ENCODE measurements at places on chromosomes 12 and 14.

GRCh38 chr14:50601394-50601793 lies 41.4 kb downstream of the ATL1 start:
- DNase-seq: no peak

DNA sequence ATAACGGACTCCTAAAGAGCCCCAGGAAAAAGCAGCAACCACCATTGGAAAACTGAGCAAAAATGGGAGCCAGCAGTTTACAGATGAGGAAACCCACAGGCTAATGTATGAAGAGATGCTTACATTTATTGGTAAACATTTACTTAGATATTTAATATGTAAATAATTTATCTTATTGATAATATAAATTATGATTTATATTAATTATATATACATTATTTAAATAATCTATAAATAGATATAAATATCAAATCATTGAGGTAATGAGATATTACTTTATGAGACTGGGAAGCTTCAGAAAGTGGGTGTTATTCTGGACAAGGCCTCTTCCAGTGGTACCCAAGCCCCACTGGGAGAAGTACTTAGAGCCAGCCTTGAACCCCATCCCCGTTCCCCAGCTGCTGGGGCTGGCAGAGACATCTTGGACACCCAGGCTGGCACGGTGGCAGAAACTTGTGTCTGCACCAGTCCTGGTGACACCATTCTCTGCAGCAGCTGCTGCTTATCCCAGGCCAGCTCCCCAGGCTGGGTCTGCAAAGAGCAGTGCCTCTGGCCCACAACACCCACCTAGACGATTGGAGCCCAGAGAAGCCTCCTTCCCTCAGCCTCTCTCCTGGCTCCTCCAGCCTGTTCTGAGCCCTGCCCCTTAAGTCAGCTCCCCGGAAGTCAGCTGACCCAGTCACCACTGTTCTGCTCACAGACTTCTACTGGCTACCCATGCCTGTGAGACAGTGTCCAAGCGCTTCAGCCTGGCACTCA lies 25.9 kb downstream of the ISCA2 start:
- no peak for DNase-seq

DNA sequence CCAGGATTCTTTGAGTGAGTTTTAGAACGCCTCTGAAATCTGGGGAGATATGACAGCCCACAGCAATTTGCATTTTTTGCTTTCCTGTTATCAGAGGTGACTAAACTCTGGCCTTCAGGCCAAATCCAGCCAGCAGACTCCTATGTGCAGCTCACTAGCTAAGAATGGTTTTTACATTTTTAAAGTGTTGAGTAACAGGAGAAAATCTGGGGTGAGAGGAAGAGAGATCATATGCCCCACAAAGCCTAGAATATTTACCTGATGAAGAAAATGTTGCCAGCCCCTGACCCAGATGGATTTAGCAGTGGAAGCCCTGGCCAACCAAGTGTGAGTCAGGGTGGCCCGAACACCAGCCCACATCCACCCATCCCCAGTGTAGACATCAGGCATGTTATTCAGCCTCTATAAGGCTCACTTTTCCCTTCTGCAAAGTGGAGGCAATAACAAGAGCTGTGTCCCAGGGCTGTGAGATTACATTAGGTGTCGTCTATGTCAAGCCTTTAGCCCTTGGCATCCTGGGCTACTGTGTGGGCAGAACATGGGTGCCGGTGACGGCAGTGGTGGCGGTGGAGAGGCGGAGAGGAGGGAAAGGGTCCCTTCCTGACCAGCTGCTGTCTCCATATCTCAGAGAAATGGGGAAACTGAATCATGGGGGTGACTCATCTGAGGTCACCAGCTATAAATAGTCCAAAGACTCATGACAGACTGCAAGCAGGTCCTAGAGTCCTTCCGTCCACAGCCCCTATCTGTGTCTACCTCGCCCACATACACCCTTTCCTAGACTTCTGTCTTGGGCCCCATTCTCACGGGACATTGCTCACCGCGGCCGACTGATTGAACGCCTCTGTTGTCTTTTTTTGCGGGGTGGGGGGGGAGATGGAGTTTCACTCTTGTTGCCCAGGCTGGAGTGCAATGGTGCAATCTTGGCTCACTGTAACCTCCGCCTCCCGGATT lies 32.6 kb upstream of the CD9 start:
- no peak for DNase-seq

DNA sequence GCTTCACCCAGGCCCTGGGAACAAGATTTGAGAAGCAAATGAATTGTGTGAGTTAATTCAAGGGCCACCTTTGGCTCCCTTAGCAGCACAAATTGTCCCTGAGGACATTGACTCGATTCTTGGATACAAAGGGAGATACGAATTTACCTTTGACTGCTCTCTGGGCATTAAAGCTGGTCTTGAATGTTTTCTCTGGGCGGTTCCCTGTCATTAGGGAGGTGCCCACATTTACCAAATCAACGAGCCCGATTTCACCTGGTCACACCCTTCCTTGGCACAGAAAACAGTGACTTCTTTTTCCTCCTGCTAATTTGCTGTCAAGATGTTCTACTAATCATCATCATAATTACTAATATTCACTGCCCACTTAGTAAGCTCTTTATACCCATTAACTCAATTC lies 27.1 kb upstream of the CCDC63 start:
- DNase-seq: no peak

GRCh38 chr14:69644814-69645213 lies 33.4 kb downstream of the SUSD6 start:
- no peak for DNase-seq
